Vagina (tissue), 2 donors: ENCODE measurements at places on chromosomes 11 and 22.

- no peak for DNase-seq
Measured at GRCh38 chr11:22478169-22478568, 140.0 kb downstream of the SLC17A6 start.

- no peak for DNase-seq
Measured at GRCh38 chr11:66700742-66701141, 23.1 kb upstream of the RBM4B start.

DNA sequence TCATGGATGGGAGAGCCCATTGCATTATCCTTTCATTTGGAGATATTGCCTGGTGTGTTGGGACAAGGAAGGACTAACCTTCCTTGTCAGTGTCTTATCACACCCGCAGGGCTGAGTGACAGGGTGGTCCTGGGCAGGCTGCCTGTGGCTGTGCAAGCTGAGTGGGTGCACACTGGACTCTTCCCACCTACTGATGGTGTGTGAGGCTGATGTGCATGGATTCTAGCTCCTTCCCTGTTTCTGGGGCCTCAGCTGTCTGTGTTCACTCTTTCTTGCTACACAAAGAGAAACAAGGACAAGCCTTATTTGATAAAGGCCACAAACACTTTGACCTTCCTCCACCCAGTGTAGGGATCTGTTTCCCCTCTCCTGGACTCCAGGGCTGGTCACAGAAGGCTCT, 22.0 kb downstream of the TBX1 start:
- no peak for DNase-seq

- DNase-seq = peak; percentile 93
Measured at GRCh38 chr11:65663639-65664200, 1.0 kb upstream of the RELA start.

GRCh38 chr11:14300661-14301304, 58.2 kb downstream of the RRAS2 start:
- DNase-seq = no peak

DNA sequence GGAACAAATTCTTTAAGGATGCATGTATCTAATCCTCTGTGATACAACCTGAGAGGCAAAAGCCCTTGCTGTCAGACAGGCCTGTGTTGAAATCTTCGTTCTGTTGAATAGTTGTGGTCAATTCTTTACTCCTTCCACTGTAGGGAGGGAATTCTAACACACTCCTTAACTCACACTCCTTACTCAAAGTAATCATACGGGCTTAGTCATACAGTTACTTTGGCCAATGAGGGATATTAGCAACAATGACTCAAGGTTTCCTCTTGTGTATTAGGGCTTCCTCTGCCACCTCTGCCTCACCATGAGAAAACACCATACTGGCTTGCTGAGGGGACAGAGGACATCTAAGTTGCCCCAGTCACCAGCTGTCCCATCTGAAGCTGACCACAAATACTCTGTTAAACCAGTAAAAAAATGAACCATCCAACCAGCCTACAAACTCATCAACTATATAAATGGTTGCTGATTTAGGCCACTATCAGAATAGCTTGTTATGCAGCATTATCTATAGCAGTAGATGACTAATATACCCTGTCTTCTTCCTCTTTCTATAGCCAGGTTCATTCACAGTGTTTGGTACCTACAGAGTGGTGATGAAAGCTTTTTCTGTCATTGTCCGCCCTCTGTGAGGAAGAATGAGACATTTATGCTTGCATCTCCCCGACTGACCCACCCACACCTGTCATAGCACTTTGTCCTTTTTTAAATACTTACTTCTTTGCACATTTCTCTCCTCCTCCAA, 322.8 kb upstream of the SYN3 start:
- DNase-seq = no peak

DNA sequence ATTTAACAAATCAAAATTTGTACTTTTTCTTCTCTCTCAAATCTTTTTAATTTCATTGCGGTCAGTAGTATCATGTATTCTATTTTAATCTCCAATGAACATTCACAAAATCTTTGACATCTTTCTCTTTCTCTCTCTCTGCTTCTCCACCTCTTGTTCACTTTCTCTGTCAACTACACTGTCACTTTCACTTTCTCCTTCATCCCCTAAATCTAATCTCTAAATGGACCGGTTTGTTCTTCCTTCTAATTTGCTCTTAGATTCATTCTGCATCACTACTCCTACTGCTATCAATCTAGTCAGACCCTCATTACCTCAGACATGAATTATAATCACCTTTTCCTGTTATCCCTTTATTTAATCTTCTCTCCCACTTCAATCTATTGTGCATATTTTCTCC, 18.6 kb downstream of the CCDC73 start:
- no peak for DNase-seq

DNA sequence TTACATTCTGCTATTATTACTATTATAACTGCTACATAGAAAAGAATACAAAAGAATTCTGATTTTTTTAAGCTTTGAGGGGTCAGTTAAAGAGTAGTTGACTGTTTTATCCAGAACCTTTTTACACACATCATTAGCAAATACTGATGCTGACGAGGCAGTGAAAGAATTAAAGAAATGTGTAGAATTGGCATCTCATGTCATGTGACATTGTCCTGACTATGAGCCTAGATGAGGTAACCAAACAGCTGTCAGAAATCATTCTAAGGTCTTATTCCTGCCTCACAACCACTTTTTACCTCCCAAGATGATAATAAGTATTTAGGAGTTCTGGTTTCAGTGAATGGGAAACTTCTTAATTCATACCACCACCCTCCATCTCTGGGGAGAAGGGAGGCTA, 121.0 kb downstream of the SLC1A2 start:
- no peak for DNase-seq

DNA sequence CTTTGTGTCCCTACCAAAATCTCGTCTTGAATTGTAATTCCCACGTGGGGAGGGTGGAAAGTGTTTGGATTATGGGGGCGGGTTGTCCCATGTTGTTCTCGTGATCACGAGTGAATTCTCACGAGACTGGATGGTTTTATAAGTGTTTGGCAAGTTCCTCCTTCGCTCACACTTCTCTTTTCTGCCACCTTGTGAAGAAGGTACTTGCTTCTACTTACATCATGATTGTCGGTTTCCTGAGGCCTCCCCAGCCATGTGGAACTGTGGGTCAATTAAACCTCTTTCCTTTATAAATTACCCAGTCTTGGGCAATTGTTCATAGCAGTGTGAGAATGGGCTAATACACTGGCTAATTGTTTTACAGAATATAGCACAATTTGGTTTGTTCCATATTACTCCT, 326.3 kb downstream of the GRM5 start:
- no peak for DNase-seq

DNA sequence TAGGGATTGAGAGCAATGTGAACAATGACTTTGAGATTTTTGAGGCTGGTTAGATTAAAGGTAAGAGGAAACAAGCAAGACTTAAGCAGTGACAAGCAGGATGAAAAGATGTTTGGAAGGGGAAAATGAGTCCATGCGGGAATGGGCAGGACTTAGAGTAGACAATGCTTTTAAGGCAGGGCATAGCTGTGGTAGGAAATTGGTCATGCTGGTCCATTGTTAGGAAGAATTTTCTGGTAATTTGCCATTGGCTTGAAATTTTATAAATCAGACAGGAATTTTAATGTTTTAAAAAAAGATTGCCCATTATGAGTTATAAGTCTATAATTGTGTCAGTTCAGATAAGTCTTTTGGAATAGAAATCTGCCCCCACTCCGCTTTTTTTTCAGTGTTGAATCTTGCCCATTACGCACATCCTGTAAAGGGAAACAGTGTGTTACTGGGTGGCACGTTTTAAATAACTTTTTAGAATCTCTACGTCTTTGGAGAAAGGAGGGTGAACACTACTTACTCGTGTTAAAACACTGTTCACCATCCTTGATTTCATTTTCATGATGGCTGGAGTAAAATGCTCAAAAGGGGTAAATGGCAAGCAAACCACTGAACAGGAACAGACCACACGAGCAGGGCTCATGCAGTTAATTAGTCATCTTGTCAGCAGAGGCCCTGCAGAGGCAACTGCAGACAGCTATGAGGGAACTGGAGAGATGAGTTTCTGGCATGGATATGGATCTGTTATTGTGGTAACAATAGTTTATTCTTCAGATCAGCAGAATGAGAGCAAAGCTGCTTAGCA, 25.0 kb downstream of the SWAP70 start:
- no peak for DNase-seq

DNA sequence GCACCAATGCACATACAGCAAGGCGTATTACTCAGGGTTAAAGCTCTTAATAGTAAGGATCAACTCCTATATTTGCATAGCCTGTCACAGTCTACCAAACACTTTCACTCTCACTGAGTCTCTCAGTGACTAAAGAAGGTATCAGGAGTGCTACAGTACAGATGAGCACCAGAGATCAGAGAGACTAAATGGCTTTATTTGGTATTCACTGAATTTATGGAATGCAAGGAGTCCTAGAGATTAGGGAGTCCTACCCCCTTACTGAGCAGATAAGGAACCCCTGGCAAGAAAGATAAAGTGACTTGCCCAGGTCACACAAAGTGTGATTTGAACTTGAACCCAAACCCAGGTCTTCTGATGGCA, 396.4 kb upstream of the CCDC90B start:
- no peak for DNase-seq

- no peak for DNase-seq
Measured at GRCh38 chr22:42906605-42907348, 49.7 kb upstream of the ARFGAP3 start.

DNA sequence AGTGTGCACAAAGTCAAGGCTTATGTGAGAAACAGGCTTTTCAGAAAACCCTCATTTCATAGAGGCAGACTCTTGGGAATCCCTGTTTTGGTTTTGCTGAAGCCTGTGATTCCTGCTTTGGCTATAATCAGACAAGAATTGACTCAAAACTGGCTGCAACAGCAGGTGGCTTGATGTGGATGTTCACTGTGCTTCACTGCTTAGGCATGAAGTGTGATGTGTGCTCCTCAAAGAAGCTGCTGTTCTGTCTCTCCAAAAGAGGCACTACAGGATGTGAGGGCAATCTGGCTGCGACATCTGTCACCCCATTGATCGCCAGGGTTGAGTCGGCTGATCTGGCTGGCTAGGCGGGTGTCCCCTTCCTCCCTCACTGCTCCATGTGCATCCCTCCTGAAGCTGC, 103.5 kb downstream of the C11orf58 start:
- DNase-seq = no peak

DNA sequence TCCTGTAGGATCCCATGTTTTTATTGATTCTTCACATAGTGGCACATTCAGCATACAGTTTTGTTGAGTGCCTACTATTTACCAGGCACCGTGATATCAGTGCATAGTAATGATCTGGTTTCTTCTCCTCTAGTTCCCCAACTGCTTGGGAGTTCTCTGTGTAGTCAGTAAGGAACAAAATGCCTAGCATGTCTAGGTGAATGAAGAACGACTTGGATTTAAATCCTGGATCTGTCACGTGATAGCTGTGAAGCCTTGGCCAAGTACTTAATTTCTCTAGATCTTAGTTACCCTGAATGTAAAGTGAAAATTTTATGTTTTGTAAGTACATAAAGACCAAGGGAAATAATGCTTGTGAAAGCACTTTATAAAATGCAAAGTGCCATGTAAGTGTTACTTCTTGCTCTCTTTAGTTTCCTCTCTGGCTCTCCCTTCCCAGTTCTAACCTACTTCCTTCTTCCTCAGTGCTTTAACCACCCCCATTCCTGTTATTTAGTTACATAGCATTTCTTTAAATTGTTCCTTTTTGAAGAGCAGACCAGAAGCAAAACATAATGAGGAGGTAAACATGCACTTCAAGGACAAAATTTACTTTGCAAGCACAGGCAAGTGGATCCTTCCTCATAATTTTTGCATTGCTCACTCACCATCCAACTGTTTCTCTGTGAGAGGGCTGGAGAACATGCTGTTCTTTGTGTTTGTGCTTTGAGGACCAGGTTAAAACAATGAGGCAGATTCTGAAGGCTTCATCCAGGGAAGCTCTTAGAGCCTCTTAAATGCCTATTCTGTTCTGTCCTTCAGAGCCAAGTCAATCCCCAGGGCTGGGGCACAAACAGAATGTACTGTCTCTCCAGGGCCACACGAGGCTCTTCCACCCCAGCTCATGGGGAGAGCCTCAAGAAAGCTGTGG, 353.9 kb upstream of the TENM4 start:
- DNase-seq = no peak

- DNase-seq = no peak
Measured at GRCh38 chr11:128300785-128301184, 286.6 kb downstream of the ETS1 start.

DNA sequence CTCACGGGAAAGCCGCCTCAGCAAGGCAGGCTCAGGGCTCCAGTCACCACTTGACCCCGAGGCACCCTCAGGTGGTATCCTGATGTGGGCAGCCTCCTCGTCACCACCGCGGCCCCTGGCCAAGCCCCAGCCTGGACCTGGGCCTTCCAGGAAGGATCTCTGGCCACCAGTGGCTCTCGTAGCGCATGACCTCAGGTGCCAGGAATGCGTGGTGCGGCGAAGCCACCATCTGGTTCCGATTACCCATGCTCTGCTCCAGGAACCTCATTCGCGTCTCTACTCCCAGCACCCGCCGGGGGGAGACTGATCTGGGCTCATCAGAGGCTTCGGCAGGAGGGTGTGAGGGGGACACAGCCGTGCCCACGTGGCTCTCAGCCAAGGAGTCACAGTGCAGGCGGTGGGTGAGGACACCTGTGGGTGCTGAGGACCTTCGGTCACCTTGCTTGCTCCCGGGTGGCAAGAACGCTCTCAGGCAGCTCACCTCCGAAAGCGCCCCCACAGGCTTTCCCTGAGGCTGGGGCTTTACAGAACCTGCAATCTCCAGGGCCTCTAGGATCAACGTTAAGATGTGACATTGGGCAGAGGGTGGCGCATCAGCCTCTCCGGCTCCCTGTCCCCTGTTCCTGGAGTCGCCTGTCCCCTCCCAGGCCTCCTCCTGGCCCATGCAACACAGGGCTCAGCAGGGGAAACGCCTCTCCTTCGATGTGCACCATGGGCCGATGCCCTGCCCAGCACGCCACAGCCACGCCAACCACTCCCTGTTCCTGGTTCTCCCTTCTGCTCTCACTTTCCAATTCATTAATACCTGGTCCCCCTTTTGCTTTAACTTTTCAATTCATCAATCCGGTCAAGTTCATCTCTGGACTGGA, 39.0 kb downstream of the TBX1 start:
- no peak for DNase-seq

DNA sequence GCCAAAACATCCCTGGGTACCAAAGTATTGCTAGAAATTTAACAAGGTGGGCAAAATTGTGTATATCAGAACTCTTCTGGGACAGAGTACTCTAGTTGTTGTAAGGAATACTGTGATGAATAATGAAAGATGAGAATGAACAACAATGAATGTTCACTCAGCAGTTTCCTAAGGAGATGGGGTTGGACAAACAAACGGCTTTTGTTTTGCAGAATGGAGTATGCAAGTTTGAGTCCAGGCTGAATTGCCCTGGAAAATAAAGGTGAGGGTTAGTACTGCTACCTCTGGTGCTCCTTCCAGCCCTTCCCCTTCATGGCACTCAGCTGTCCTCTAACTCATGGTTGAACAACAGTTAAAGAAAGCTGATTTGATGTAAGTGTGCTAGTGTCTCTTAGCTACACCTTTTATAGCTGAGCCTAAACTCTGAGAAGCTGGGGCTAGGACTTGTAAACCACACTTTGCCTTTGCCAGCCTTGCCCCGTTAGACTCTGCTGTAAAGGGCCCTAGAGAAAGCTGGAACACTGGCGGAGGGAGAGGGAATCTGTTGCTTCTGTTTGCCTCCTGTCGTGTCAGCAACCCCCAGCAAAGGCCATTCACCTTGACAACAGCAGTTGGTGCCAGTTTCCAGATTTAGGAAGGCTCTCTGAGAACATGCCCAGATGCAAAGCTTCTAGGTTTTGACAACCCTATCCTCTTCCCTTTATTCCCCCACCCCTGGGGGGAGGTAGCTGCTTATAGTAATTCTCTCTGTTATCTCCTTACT, 41.2 kb upstream of the POLD3 start:
- DNase-seq = no peak

- DNase-seq = no peak
Measured at GRCh38 chr11:75339685-75340409, 11.6 kb downstream of the ARRB1 start.
